Activated T-helper 1 cell treated with Interleukin-2 at 50 U/mL for 16 hours (primary cell): ENCODE measurements at places on chromosomes 6 and 20.

DNA sequence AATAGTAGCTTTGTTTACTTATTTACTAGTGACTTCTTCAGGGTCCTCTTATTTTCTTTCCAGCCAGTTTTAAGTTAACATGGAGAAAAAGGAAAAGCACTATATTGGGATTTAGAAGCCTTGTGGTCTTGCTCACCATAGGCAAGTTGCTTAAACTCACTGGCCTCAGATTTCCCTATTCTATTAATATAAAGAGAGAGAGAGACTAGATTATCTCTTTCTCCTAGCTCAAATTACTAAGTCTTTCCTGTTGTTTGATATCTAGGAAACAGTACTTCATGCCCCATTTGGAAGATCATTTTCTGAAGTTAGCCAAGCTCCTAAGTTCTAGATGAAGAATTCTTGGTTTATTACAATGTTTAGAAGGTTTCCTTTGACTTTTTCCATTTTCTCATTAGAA lies 32.5 kb downstream of the CTNNBL1 start:
- DNase-seq = no peak

GRCh38 chr20:14712302-14712739 lies 374.9 kb upstream of the FLRT3 start:
- DNase-seq = no peak

- no peak for DNase-seq
Measured at GRCh38 chr20:2759143-2759542, 41.3 kb downstream of the CPXM1 start.

DNA sequence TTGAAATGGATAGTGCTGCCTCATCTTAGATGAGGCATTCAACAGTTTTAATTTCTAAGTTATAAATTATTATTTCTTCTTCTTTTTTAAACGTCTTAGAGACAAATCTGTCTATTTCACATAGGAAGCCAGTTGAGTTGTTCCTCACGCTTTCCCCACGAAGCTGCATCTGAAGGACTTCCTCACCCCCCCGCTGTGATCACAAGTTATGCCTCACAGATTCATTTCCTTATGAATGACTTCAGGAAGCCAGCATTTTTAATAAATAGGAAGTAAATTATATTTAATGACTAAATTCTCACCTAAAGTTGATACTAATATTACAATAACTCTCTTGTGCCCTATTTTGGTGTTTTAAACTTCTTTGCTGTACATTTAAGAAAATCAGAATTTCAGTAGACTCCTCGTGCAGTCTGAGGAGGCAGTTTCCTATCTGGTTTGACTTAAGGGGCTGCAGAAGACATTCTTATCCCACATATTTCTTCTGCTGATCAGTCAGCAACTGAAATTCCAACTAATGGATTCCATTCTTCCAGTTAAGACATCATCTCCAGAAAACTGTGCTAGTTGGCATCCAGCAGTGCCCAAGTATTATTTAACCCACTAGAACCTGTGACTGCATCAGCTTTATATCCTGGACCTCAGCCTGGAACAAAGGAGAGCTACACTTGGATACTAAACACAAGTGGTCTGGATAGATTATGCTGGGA lies 182.7 kb upstream of the CCN2 start:
- DNase-seq = no peak

DNA sequence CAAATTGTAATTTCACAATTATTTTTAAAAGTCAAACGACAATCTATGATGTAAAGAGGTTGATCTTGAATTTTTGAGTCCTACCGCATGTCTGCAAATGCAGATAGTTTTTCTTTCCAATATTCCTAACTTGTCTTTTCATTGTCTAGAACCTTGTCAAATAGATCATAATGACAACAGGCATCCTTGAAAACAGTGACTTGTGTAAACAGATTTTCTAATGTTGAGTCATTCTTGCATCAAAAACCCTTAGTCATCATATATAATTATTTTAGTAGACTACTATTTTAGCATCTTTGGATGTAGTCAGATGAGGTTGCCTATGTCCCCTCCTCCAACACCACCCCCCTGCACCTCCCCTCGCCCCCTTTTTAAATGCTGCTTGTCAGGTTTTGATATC lies 43.8 kb downstream of the BMP6 start:
- no peak for DNase-seq

- DNase-seq = no peak
Measured at GRCh38 chr6:6224933-6225486, 95.5 kb downstream of the F13A1 start.

- no peak for DNase-seq
Measured at GRCh38 chr6:116450185-116450710, 10.9 kb upstream of the CALHM6 start.

DNA sequence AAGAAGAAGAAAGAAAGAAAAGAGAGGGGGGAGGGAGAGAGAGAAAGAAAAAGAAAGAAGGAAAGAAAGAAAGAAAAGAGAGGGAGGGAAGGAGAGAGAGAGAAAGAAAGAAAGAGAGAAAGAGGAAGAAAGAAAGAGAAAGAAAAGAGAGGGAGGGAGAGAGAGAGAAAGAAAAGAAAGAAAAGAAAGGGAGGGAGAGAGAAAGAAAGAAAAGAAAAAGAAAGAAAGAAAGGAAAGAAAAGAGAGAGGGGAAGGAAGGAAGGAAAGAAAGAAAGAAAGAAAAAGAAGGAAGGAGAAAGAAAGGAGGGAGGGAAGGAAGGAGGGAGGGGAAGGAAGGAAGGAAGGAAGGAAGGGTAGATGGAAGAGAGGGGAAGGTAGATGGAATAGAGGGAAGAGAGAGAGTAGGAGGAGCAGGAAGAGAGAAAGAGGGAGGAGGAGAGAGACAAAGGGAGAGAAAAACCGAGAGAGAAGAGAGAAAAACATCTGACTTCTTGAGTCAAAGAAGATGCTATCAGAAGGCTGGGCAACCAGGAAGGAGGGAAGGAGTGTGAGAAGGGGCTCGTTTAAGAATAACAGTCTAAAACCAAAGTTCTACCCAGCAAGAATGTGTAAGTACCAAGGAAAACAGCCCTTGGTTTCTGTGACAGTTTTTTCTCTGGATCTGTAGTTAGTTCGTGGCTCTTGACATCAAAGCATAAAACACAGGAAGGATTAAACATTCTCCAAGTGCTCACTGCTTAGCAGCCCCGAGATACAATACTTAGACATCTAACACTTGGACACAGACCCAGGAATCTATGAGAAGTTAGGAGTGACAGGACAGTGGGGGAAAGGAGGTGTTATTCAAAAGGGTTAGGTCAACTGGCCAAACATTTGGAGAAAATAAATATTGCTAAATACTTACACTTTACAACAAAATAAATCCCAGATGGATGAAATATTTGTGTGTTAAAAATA lies 131.9 kb upstream of the STMND1 start:
- no peak for DNase-seq

DNA sequence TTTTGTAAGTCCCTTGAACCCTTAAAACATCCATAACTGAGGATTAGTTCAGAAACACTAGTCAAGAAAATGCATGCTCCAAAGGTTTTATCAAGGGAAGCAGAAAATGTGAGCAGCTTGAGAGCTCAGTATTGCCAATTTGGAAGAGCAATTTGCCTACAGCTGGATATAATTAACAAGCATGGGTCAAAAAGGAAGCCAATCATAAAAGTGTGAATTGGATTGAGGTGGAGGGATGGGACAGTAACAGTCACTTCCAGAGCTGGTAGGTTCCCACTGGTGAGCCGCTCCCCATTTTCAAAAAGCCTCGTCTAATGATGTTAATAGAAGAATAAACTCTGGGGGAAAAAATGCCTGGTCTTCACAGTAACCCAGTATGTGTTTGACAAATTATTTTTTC lies 5.0 kb upstream of the PTPRK start:
- no peak for DNase-seq

DNA sequence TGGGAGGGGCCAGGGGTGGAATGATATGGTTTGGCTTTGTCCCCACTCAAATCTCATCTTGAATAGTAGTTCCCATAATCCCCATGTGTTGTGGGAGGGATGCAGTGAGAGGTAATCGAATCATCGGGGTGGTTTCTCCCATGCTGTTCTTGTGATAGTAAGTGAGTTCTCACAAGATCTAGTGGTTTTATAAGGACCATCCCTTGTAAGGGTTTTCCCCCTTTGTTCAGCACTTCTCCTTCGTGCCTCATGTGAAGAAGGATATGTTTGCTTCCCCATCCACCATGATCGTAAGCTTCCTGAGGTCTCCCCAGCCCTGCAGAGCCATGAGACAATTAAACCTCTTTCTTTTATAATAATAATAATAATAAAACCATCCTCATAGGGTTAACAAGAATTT lies 88.8 kb upstream of the PRND start:
- no peak for DNase-seq

- DNase-seq = no peak
Measured at GRCh38 chr6:160439751-160440150, 91.6 kb downstream of the SLC22A3 start.

GRCh38 chr20:43558412-43559146 lies at the start of gene SGK2:
SGK2 (plus strand) TSS chr20:43559027; CDS start chr20:43566496, 7,469 bp downstream.
- no peak for DNase-seq

GRCh38 chr6:158109748-158110147 lies 58.3 kb downstream of the SERAC1 start:
- no peak for DNase-seq

- DNase-seq = no peak
Measured at GRCh38 chr6:69827276-69827893, 30.6 kb upstream of the LMBRD1 start.

- DNase-seq = no peak
Measured at GRCh38 chr6:156984178-156984738, 207.1 kb downstream of the ARID1B start.

DNA sequence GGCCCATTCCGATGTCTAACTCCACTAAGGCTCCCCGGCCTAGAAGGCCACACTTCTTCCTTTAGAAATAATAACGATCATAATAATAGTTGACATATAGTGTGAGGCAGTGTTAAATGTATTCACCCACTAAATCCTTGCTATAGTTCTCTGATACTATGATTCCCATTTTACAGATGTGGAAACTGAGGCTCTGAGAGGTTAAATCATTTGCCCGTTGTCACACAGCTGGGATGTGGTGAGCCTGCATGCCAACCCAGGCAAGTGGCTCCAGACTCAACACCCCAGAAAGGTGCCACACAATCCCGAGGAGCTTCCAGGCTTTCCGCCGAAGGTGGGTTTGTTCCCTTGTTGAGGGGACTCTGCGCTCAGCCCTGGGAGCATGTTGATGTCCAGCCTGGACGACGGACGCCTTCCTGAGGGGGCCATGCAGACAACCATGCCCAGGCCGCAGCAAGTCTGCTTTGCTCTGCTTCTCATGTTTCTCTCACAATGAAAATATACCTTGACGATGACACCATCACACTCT lies 104.6 kb upstream of the CDYL start:
- no peak for DNase-seq

DNA sequence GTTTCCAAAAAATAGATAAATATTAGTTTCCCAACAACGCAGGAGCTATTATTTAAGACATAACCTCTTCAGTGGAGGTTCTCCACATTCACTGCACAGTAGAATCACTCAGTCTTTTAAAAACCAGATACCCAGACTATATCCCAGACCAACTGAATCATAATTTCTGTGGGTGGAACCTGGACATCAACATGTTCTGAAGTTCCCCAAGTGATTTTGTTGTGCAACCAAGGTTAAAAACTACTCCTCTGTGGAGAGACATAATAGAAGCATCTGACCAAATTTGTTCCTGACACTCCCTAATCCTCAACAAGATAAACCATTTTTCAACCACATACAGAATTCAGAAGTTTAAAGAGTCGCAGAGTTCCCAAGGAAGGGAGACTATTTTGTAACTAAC lies 42.3 kb downstream of the STK38 start:
- no peak for DNase-seq

DNA sequence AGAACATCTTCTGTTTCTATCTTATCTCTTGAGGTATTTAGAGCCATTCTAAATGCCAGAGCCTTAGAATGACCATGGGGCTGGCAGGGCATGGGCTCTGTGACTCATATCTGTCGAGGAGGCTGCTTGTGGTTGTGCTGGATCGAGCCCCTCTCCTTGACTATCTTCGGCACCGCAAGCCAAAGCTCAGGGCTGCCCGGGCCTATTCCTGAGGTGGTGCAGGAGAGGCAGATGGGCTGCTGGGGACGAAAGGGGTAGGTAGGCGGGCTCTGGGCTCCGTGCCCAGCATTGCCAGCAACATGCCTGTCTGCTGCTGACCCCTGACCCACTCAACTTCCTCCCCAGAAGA lies 89.9 kb downstream of the NOL4L start:
- no peak for DNase-seq

- no peak for DNase-seq
Measured at GRCh38 chr20:51190783-51191180, 167.9 kb upstream of the KCNG1 start.

GRCh38 chr6:122681705-122682104 lies 71.5 kb downstream of the PKIB start:
- no peak for DNase-seq

DNA sequence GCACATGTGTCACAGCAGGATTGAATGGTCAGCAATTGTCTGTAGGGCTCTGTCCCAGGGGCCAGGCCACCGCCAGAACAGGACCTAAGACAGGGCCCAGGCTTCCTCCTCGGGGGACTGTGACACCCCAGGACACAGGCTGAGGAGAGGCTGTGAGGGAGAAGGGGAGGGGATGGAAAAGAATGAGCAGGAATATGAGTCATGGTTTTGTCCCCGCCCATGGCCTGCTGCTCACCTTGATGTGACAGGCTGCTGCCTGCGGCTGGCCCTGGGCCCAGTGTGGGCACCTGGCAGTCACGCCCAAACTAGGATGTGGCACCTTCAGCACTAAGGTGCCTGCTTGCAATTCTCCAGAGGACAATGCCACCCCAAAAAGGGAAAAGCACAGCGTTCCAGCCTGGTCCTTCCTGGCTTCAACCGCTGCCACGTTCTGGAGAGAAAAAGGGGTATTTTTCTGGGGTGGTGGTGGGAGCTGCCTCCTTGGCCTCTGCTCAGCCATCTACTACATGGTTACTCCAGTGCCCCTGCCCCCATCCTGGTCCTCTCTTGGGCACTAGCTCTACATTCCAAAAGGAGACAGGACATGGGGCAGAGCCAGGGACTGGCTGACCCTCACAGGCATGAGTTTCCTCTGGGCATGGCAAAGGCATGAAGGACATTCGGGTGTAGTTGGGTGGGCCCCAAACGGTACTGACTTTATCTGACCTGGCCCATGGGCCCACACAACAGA lies 93.4 kb downstream of the SLC22A23 start:
- no peak for DNase-seq

DNA sequence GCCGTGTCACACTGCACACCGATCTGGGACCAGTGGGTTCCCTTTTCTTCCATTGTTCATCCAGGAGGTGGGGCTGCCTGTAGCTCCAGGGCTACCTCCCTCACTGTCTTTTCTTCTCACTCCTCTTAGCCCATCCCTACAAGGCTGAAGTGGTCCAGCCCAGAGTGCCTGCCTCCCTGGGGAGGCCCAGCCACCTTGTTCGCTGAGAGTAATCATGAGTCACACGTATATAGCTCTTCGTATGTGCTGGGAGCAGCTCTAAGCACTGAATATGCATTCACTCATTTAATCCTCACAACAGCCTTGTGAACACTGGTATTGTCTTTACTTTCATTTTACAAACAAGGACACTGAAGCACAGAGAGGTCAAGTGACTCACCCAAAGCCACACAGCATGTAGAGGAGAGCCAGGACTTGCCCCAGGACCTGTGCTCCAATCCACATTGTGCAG lies 14.7 kb upstream of the CCDC167 start:
- no peak for DNase-seq
